ENCODE measurements at places on chromosomes 1 and 21.

DNA sequence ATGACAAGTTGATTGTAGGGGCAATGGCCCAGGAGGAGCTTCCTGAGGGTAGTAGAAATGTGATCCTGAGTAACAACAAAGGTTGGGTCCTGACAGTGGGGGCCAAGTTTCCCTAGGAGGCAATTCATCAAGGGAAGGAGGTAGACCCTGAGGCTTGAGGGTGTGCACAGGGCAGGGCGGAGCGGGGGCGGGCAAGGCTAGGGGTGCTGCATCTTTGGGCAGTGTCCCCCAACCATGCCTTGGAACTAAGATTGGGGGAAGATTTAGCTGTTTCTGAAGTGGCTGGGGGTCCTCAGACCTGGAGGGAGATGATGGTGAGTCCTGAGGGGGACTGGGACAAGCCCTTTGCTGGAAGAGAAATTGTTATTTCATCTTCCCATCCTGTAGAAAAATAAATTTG, 50.9 kb downstream of the HUNK start:
- no peak for DNase-seq

GRCh38 chr1:83918688-83919285, 80.1 kb downstream of the TTLL7 start:
- DNase-seq: no peak

DNA sequence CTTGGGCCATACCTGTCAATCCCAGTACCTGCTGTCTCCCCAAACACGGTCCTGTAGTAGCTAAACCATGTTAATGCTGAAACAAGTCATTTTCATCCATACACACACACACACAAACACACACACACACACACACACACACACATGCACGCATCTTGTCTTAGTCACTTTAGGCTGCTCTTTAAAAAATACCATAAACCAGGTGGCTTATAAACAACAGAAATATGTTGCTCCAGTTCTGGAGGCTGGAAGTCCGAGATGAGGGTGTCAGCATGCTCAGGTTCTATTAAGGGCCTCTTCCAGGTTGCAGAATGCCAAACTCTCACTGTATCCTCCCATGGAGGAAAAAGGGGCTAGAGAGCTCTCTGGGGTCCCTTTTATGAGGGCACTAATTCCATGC, 129.9 kb downstream of the NTPCR start:
- DNase-seq: no peak

DNA sequence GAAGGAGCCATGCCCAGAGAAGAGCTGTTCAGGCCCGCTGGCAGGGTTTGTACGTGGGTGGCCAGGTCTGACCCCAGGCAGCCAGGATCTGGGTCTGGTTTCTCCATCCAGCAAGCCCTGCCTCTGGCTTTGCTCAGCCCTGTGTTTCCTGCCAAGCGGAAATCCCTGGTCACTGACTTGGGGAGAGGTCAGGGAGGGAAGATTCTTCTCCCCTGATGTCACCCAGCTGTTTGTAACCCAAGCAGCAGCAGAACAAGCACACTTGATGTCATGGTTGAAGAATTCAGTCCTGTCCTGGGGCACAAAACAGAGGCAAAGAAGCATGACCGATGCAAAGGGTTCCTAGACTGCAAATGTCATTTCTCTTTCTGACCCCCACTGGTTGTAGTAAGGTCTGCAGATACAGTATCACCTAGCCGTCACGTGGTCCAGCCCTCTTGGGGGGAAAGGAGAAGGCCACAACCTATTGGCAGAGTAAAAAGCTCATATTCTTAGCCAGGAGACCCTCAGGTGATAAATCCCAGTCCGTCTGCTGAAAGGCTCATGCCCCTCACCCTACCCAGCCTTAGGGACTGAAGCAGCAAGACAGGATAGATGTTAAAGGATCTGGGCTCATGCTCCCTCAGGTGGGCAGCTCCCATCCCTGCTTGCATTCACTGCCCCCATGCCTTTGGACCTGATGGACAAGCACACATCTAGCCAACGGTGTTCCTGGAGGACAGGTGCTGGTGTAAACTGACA, 120.9 kb downstream of the SYT2 start:
- no peak for DNase-seq

DNA sequence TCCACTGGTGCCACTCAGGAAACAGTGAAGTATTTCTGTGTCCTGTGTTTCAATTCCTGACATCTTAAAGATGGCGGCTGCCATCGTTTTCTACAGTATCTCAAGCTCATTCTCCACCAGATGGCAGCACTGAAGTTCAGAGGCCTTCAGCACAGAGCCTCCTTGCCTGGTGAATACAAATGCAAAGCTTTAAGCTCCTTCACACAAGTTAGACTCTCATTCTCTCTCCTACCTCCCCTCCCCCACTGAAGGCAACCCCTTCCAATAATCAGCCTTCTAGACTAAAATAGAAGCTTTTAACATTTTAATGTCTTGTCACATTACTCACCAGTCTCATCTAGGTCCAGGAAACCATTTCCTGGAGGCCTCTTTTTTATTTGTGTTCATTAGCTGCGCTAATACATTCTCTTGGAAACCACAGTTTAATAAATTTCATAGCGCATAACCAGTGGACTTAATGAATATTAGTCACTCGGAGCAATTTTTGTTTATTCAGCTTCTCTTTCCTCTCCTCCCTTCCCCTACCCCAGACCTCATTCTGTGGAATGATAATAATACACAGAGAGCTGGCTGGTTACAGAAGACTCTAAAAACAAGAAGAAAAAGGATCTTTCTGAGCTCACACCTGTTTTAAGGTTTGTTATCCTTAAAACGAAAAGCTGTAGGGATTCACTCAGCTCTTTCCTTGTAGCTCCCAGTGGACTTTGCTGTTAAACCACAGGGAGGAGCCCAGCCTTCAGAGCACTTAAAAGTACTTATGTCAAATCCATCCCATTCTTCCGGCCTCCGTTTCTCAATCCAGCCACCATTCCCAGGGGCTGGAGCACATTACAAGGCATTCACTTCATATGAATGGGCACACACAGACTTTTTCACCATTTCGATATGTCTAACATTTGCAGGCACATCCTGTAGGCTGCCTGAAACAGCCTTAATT, 384.9 kb downstream of the HLX start:
- peak; percentile 48 for DNase-seq

DNA sequence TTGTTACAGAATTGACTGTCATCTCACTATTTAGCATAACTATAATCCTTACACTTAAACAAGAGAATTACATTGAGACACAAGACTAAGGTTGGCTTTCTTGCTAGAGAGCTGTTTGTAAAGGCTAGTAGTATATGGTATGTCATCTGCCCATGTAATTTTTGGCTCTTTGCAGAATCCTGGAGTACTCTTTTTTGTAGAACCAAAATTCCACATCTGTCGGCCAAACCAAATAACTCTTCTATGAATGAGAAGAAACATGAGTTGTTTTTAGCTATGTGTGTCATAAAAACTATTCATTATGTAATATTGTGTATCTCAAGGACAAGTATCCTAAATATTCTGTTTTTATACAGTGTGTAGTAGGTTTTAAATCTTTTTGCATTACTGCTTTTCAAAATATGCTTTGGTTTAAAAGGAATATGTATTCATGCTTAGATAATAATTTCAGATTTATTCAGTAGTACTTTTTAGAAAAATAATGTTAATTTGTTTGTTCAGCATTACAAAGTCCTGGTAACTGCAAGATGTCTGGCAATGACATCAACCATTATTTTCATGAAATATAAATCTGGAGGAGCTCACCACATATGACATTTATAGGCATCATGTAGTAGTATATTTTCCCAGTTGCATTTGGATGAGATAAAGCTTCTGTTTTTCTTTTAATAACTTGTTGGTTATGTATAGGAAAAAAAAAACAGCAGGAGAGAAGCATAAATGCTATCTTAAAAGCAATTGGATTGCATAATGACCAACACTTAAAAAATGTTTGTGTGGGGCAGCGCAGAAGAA, 159.8 kb downstream of the HS2ST1 start:
- no peak for DNase-seq

DNA sequence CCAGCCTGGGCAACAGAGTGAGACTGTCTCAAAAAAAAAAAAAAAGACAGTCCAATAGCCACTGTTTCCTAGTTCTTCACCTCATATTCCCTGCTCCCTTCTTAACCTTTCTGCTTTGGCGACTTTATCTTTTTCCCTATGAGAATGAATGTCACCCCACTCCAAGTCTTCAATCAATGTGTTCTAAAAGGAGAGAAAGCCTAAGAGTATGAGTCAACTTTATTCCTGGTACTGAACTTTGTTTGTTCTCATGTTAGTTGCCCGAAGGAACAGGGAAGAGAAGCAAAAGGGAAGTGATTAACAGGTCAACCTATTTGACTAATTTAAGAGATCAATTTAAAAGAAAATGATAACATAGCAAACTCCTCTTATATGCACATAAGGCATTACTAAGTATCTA, 39.9 kb upstream of the SLC16A1 start:
- no peak for DNase-seq

DNA sequence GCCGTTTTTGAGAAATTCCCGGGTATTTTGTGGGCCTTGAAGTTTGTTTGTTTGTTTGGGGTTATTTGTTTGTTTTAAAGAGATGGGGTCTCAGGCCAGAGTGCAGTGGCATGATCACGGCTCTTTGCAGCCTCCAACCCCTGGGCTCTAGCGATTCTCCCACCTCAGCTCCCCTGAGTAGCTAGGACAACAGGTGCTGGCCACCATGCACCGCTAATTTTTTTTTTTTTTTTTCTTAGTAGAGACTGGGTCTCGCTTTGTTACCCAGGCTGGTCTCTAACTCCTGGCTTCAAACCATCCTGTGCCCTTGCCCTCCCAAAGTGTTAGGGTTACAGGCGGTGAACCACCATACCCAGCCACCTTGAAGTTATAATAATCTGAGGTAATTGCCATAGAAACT, 2.0 kb downstream of the CHTOP start:
- no peak for DNase-seq

- no peak for DNase-seq
Observed at GRCh38 chr1:156439036-156439776, 61.4 kb downstream of the MEF2D start.

DNA sequence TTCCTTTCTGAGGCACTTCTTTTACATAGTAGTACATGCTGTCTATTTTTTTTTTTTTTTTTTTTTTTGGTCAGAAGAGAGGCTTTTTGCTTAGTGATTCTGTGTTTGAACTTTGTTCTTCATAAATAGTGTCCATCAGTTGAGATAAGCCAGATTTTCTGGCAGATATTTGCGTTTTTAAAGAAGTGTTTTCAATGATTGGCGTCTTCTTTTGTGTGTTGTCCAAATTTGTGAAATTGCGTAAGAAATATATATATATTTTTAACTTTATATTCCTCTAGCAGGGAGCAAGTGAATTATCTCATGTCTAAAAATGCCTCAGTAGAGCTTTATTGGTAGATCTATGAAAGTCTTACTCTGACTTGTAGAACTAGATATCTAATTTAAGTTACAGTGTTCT, 28.3 kb downstream of the NEK7 start:
- no peak for DNase-seq

- DNase-seq: no peak
Observed at GRCh38 chr1:168709405-168710363, 19.3 kb downstream of the DPT start.

DNA sequence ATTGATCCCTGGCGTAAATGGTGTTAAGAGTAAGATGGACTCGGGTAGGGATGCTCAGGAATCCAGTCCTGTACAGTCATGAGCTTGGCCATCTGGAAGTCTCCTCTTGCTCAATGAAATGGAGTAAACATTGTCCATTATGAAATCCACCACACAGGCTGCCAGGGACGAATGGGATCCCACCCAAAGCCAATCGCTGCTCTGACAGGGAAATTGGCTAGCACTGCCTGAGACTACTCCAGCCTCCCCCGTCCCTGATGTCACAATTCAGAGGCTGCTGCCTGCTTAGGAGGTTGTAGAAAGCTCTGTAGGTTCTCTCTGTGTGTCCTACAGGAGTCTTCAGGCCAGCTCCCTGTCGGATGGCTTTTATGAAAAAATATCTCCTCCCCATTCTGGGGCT, at the start of gene HSD11B1:
HSD11B1 (plus strand) TSS at position 263 of the 400 bp plus-strand sequence; CDS start at position 360, 97 bp downstream.
- DNase-seq: no peak

- DNase-seq: no peak
Observed at GRCh38 chr1:62336638-62336994, 17.4 kb upstream of the KANK4 start.

- no peak for DNase-seq
Observed at GRCh38 chr1:112651205-112651604, 23.3 kb upstream of the MOV10 start.

DNA sequence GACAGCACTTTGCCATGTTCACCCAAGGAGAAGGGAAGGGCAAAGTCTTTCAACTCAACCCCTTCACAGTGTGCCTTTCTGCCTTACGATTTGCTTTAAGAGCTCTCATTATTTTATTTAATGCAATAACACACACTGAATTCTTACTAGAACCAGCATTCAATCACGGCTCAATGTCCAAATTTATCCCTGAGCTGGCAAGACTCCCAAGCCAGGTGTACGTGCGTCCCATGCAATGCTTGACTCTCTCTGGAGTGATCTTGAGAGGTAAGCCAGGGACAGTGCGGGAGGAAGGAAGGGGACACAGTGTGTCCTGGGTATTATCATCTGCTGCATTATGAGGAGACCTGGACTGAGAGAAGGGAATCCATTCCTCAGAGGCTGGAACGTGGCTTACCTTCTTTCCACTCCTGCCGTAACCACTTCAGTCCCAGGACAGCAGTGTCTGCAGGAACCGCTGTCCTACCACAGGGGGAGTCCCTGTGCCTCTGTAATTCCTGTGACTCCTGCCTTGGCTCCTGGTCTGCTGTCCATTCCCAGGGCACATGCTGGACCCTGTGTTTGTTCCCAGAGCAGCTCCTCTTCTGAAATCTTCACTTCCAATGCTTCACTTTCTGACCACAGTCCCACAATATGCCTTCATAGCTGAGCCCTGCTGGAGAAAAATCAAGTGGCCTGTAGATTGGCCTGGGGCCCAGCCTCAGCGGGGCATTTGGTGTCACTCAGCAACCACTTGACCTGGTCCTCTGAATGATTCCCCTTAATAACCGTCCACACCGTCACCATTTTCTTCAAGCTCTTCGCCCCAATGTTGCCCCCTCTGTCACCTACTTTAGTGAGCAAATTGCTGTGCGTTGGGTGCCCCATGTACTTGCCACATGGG, 28.6 kb upstream of the STUM start:
- DNase-seq: peak; percentile 36

DNA sequence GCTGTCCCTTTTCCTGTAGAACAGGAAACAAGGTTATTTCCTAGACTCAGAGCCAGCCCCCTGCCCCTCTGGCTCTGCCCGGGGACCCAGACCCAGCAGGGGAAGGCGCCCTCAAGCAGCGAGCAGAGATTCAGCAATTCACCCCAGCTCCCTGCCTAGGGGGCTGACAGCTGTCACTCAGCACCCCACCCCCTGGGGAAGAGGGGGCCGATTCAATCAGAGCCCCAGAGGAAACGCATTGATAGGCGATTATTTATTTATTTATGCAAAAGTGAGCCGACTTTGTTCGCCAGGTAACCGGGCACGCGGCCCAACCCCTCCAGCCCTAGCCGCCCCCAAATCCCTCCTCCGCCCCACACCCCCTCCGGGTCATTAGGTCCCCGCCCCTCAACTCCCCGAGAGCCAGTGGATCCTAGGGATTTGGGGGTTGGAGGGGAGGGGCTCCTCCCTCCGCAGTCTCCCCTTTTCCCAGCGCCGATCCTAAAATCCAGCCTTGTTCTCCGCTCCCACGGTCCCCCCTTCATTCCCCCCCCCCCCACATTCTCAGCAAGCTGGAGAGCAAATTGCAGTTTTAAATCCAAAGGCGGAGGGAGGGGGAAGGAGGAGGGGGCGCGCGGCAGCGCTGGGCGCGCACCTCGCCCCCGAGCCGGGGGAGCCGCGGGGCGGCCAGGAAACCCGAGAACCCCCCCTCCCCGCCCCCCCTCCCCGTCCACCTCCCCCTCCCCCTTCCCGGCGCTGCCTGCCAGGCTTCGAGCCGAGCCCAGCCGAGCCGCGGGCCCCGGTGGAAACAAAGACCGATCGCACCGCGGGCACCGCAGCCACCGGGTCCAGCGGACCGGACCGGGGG, 1.3 kb downstream of the AHDC1 start:
- no peak for DNase-seq

- DNase-seq: no peak
Observed at GRCh38 chr1:85102479-85102878, 54.2 kb upstream of the MCOLN3 start.

Data from NCI-H774 (cell line).